Stimulated activated CD8-positive, alpha-beta memory T cell treated with anti-CD3 and anti-CD28 coated beads, Interleukin-4, amount 100 ng/mL, for 4 hours (primary cell): ENCODE measurements at places on chromosomes 16 and 17.

- DNase-seq: peak; percentile 72
Measured at GRCh38 chr17:40598619-40599467, 33.6 kb upstream of the CCR7 start.

DNA sequence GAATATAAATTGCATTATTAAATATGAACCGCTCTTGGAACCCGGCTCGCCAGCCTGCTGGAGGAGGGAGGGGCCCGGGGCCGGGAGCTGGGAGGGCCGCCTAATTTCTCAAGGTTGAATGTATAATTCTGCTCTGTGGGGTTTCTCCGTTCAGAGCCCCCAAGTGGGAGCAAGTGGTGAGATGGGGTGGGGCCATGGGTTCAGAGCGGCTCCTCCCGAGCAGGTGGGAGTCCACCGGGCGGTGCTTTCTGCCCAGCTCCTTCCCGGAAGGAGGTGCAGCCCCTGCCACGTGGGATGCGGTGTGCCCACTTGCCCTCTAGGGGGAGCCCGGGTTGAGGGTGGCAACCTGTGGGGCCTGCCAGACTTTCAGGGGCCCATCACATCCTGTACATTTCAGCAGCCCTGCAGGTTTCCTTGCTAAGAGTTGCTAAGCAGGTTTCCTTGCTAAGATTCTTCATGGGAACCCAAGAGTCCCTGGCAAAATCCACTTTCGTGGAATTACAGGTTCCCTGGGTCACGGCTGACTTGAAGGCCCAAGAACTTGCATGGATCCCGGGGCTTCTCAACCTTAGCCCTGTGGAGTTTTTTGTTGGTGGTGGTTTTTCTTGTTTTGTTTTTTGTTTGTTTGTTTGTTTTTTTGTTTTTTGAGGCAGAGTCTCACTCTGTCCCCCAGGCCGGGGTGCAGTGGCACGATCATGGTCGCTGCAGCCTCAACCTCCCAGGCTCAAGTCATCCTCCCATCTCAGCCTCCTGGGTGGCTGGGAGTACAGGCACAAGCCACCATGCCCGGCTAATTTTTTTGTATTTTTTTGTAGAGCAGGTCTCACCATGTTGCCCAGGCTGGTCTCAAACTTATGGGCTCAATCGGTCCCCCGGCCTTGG, 196.7 kb upstream of the GSE1 start:
- DNase-seq: peak; percentile 49

- DNase-seq: no peak
Measured at GRCh38 chr16:88071908-88072307, 120.7 kb downstream of the BANP start.

- no peak for DNase-seq
Measured at GRCh38 chr17:75755205-75755901, 9.6 kb downstream of the GALK1 start.

- DNase-seq: no peak
Measured at GRCh38 chr17:47703671-47704070, 9.7 kb downstream of the TBKBP1 start.

DNA sequence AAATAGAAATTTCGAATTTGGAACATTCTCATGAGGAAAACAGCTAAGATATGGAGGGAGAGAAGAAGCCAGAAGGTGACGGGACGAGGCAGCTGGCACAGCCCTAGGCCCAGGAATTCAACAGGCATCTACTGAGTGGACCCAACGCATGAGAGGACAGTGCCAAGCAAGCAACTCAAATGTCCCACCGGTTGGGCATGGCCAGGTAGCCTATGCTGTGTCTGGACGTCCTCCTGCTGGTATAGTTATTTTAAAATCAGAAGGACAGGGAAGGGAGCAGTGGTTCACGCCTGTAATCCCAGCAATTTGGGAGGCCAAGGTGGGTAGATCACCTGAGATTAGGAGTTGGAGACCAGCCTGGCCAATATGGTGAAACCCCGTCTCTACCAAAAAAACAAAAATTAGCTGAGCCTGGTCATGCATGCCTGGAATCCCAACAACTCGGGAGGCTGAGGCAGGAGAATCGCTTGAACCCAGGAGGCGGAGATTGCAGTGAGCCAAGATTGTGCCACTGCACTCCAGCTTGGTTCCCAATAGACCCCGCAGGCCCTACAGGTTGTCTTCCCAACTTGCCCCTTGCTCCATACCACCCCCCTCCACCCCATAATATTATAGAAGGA, 2.0 kb downstream of the GH1 start:
- DNase-seq: no peak

DNA sequence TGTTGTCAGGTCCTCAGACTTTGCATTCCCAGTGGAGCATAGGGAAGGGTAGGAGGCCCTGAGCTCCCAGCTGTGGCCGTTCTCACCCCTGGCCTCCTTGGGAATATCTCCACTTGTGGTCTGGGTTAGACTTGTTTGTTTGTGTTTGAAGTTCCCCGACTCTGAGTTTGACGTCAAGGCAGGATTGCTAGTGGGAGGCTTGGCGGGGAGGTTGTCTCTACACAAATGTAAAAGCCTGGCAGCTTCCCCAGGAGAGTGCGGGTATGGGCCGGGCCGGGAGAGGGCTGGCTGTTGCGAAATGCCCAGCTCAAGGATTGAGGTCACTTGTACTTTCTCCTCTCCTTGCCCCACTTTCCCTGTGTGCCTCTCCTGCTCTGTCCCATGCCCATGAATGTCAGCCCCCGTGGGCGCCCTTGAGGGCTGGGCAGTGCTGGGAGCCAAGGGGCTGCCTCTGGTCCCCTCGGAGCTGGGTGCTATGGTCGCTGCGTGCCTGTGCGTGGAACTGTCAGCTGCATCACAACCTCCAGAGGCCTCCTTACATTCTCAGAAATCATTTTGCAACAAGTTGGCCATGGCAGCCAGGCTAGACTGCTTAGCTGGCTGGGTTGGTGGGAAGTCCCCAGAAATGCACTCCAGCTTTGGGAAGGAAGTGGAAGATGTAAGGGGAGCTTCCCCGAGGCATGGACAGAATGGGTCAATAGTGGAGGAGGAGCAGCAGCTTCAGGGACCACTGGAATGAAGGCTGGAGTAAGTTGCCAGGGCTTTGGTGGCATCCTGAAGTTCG, 84.3 kb downstream of the KSR1 start:
- no peak for DNase-seq

DNA sequence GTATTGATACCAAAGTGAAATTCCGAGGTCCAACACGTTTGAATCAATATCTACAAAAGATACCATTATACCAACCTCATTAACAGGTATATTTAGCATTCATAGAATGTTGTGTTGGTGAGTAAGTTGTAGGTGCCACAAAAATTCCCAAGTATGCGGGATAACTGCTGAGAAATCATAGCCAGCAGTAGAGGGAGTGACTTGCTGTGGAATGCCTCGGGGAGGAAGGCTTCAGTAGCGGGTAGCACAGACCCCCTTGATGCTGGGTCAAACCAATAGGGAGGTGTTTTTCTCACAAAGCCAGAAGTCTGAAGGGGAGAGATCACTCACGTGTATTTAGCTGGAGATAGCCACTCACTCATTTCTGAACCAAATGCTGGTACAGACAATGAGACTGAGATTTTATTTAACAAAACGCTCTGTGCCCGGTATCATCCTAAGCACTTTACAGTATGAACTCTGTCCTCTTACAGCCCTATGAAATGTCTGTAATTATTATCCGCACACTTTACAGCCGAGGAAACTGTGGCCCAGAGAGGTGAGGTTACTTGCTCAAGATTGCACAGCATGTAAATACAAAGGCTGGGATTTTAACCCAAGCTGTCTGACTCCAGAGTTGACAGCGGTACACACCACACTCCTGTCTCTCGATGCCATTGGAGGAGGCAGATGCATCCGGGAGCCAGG, 23.1 kb downstream of the HSBP1 start:
- no peak for DNase-seq
